Karpas-422 (cell line): ENCODE measurements at places on chromosomes 7 and 10. TPM values are rescaled to one million over a fixed set of nuclear protein-coding genes. Genes with fewer than 3 reads are reported as not detected.

SERPINE1 gene
- total RNA-seq = not detected in 2 replicates

- DNase-seq = no peak
Observed at GRCh38 chr7:94615666-94616065, 40.3 kb downstream of the SGCE start.

DNA sequence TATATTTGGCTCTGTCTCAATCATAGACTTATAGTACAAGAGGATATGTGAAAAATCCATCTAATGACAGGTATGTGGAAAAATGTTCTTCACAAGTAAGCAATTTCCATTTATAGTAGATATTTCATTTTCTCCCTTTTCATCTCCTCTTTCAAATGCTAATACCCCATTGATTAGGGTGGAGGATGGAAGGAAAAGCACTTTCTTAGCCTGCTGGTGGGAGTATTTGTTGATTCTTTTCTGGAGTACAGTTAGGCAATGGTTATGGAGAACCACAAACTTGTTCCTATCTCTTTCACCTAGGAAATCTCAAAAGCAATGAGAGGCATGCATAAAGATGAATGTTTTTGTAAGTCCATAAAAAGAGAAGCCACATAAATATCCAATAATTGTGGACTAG is 108.0 kb upstream of the CREB5 start:
- no peak for DNase-seq

GRCh38 chr10:71852355-71852937 is 1.4 kb upstream of the PSAP start:
- peak; percentile 78 for DNase-seq

DNA sequence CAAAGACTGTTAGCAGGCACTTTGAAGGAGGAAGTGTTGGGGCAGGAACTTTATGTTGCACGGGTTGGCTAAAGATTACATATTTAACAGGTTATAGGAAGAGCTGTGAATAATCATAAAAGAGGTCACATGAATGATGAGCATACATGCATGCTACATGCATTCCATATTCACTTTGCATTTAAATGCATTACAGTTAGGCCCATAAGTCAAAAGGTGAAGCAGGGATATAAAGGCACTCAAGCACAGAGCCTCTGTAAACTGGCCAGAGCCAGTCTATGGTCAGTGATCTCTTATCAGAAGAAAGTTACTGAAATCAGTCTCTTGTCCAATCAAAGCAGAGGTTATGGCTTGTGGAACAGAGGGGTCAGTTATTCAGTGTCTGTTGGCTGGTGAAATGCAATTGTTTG is 7.3 kb upstream of the ANKRD7 start:
- DNase-seq = no peak

DNA sequence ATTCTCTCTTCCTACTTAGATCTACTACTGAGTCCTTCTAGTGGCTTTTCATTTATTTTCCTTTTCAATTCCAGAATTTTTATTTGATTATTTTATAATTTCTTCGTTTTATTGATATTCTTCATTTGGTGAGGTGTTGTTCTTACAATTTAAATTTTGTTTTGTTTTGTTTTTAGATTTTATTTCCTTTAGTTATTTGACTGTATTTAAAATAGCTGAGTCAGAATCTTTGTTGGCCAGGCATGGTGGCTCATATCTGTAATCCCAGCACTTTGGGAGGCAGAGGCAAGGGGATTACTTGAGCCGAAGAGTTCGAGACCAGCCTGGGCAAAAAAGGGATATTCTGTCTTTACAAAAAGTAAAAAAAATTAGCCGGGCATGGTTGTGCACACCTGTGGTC is 36.1 kb downstream of the AKAP9 start:
- no peak for DNase-seq

DNA sequence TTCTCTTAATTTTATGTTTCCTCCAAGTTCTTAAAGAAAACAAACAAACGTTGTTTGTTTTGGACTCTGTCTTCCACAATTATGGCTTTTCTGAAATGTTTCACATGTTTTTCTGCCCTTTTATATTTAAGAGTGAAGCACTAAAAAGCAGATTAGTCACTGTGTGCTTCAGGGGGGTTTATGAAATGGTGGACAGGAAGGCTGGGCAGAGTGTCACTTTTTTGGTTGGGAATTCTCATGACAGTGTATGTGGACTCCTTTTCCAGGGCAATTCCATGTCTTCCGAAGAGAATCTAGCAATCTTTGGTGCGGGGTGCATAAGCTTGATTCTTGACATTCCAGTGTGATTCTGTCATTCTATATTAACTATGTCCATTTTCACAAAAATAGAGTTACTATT is 669.4 kb downstream of the PARD3 start:
- DNase-seq = no peak

CCZ1 gene
- total RNA-seq = 52.1 and 61.2 TPM in 2 replicates

DNA sequence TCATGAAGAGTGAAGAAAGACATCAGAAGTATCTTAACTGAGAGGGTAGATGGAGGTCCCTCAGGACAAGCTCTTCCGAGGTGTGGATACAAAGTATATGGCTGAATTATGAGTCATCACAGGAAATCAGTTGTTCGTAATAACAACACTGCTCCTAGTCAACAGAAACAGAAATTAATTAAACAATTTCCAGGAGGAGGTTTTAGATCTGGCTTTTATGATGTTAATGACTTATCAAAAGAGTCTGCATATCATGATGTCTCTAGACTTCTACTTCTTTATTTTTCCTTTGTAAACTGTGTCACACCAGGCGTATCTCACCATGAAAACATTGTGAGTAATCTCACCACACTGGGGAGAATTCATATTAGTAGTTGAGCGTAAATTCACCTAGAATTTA is 31.2 kb downstream of the OSBPL3 start:
- no peak for DNase-seq

BAMBI gene
- not detected in 2 replicates for total RNA-seq

DNA sequence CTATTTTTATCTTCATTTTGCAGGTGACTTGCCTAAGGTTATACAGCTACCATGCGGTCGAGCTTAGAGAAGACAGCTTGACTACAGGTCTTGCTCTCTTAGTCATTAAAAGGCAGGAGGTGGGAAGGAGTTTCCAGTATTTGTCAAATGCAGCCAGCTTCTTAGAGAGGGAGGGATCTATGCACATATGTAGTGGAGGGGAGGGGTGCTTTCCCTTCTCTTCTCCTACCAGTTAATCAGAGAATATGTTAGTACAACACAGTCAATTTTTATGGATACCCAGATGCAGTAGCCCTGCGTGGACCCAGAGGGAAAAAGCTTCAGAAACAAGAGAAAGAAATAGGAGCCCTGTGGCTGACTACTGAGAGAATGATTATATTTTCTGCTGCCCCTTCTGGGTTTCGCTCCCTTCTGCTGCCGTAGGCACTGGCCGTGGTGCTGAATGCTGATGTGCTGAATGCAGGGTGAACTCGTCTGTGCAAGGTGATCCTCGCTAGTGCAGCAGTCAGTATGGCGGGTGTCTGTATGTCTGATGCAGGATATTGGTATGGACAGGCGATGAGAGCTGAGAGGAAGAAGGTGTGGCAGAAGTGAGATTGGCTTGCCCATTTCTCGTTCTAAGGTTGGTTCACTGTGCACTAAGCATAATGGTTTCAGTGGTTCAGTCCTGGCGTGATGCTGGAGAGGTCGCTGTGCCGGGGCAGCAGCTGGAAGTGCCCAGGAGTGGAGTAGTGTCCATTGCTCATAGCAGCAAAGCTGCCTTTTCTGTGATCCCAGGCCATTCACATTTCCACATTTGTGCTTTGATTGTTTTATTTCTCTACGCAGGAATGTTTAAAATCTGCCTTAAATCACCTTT is 189.2 kb upstream of the PODXL start:
- DNase-seq = peak; percentile 63

- DNase-seq = no peak
Observed at GRCh38 chr7:28166982-28167715, 13.4 kb downstream of the JAZF1 start.

VDAC2 gene
- total RNA-seq = 84.2 and 128 TPM in 2 replicates

- DNase-seq = no peak
Observed at GRCh38 chr7:70620333-70621055, 511.4 kb upstream of the GALNT17 start.

WIPF3 gene
- not detected in 2 replicates for total RNA-seq

DNA sequence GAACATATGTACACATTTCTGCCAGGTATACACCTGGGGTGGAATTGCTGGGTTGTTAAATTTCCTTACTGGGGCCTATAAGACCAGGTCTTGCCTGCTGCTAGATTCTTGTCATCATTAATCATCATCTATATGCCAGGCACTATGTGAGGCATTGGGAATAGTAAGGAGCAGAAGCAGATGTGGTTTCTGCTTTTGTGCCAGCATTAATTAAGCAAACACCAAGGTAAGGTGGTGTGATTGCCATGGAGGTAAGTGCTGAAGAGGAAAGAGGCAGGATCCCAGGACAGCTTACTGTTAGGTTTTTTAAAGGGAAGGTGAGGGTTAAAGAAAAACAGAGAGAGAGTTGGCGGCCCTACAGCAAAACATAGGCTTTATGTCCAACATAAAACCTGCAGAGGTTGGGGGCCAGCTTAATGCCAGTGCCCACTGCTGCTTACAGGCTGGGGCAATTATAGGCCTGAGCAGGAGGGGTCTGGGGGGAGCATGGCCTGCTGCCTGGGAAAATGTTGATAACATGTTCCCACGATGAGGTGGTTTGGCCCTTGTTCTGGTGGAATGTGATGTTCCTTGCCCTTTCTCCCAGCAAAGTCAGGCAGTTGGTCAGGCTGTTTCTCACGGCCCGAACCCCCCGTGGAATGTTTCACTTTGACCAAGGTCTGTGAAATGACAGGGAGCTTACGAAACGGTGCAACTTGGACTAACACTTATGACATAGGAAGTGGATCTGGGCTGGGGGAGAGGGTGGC is 93.9 kb downstream of the RBM20 start:
- DNase-seq = no peak

DNA sequence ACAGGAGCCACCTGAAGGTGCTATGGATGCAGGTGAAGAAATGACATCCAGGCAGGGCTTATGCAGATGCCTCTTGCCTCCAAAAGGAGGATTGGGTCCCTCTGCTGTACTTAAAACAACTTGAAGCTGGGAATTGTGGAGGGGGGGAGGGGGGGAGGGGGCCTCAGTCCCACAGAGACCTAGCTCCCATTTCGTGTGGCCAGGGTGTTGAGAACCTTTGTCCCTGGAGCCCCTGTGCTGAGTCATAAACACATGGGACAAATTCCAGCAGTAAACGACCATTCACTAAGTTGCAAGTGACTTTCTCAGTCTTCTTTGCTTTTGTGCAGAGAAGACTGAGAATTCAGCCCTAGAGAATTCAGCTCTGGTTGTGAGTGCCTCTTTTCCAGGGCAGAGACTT is 96.5 kb upstream of the PODXL start:
- peak; percentile 37 for DNase-seq

DNA sequence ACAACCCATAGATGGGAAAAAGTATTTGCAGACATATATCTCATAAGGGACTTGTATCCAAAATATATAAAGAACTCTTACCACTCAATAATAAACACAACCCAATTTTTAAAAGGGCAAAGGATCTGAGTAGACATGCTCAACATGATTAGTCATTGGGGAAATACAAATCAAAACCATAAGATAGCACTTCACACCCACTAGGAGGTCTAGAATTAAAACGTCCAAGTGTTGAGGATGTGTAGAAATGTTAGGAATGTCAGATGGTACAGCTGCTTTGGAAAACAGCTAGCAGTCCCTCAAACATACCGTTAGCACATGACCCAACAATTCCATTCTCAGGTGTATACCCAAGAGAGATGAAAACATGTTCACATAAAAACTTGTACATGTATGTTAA is 8.3 kb downstream of the PSTK start:
- no peak for DNase-seq

CYP3A7 gene
- total RNA-seq = not detected in 2 replicates

DNA sequence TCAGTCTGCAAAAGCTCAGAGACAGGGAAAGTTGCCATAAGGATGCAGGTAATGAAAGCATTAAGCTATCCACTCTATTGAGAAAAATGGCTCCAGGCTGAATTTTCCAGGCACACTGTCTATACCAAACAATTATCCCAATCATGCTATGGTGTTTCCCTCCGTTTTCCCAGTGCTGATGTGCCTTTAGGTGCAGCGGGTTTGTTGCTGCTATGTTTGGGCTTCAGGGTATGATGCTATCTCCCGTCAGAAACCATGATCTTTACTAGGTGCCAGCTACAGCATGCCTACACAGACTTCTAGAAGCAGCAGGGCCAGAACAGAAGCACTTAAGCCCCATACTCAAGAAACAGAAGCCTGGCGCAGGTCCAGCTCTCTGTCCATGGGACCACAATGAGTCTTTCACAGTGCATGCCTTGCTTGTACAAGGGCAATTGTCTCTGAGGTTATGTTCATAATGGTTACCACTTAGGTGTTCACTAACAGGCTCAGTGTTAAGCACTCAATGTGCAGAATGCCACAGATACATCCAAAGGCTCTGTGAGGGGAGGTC is 19.4 kb downstream of the STEAP1B start:
- DNase-seq = no peak

DNA sequence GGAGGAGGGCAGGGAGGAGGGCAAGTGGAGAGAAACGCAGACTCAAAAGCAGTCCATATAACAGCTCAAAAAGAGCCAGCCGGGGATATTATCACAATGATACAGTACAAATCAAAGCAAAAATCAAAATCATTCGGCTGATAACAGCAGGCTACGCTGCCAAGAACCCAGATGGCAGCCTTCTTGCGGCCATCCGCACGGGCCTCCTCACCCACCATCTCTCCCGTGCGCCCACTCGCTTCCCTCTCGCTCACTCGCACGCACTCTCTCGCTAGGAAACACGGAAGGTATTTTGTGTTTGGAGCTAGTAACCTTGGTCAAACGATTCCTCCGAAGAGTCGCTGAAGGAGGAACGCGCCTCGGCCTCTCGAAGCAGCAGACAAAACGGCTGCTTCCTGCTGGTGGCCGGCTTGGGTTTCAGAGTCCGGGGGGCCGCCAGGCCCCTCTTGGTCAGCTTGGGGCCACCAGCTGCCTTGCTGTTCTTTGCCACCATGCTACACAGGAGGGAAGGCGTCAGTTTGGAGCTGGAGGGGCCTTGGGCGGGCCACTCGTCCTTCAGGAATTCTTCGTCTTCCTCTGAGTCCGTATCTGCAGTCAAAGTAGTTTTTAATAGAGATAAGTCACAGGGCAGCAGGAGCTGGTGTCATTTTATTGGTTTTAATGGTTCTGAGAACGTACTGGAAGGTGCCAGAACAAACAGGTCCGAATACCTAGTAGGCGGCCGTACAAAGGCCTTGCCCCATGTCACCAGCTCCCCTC is 68.9 kb downstream of the SLC29A4 start:
- no peak for DNase-seq

GRCh38 chr10:132456881-132457280 is 59.9 kb downstream of the PWWP2B start:
- no peak for DNase-seq

DNA sequence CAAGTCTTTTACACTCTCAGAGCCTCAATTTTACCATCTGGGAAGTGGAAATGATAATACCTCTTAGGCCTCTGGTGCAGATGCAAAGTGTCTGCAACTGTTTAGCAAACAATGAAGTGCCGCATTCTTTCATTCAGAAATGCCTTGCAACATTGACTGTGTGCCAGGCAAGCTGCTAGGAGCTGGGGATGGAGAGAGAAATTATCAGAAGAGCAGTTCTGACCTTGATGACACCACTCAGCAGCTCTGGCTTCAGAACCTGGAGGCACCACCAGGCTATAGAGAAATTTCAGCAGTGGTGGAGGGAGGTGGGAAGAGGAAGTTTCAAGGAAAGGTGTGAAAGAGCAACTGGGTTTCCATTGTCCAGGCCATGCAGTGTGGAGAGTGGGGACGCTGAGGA is 78.1 kb upstream of the HABP2 start:
- DNase-seq = no peak

PAX4 gene
- total RNA-seq = not detected in 2 replicates
